ENCODE measurements at places on chromosomes 1 and 21.
A peak's percentile ranks its signal among the peaks of the same experiment; 100 is the strongest.

GRCh38 chr1:3208819-3209200, 139.8 kb downstream of the PRDM16 start:
- DNase-seq: no peak

GRCh38 chr1:159826441-159827101, at the start of gene SLAMF8:
SLAMF8 (plus strand) TSS chr1:159826873; CDS start chr1:159826899, 26 bp downstream.
- DNase-seq: no peak

GRCh38 chr1:111484391-111485026, 10.7 kb downstream of the C1orf162 start:
- no peak for DNase-seq

DNA sequence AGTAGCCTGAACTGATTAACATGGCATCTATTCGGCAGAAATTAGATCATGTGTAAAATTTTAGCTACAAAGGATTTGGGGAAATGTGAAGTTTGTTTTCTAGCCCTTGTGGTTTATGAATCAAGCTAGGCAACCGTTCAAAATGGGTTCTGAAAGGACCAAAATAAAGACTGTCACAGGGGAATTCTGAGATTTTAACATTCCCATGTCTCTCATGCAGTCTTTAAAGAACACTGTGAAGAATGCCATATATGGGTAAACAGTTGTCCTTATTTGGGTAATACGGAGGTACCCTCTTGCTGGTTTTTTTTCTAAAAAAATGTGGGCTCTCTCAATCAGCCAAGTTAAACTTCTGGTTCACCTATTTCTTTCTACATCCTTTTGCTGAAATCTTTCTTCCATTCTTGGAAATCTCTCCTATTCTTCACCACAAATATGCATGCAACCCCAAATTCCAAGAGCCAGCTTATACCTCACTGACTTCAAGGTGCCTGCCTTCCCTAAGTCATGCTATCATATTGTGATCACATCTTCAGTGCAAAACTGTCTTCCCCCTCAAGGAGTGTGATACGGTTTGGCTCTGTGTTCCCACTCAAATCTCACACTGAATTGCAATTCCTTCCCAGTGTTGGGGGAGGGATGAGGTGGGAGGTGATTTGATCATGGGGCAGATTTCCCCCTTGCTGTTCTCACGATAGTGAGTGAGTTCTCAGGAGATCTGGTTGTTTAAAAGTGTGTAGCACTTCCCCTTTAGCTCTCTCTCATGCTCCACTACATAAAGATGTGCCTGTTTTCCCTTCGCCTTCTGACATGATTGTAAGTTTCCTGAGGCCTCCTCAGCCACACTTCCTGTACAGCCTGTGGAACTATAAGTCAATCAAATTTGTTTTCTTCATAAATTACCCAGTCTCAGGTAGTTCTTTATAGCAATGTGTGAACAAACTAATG, 308.7 kb downstream of the TTLL7 start:
- DNase-seq: no peak

GRCh38 chr1:119721896-119722295, 10.2 kb downstream of the PHGDH start:
- no peak for DNase-seq

GRCh38 chr1:228500143-228500734, 13.1 kb downstream of the RNF187 start:
- no peak for DNase-seq

- DNase-seq: no peak
Observed at GRCh38 chr1:202144402-202145067, at the start of gene ARL8A. ARL8A (minus strand) TSS chr1:202144737; CDS start chr1:202144572, 165 bp downstream.

- DNase-seq: peak; percentile 63
Observed at GRCh38 chr1:209704584-209704983, at the start of gene HSD11B1. HSD11B1 (plus strand) TSS chr1:209704846; CDS start chr1:209704943, 97 bp downstream.

DNA sequence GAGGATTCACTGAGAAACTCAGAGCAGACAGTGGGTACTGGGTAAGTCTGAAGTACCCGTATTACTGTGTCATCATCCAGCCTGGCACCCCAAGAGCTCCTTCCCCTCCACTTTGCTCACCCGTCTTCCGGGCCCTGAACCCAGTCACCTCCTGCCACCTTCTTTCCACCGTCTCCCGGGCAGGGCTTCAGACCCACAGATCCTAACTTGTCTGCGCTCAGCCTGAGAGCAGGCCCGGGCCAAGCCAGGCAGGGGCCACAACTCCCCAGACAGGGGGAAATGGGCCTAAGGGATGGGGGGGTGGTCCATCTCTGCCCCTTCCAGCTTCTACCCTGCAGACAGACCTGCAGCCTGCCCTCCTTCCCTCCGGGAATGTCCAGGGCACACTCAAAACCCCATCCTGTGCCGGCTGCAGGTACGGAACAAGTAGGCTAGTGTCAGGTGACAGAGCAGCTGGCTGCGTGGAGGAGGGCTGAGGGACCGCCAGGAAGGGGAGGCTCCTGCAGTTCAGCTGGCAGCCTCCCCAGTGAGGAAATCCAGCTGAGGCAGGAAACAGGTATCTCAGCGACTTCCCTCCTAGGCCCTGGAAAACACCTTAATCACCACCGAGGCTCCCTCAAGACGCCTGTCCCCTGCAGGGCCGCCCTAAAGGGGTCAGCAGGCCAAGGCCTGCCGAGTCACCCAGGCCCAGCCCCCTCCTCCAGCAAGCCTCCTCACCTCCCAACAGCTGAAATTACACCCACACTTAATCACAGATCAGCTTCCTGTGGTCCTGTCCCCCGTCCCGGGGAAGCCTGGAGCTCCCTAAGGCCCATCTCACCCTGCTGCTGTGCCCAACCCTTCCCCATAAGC, 3.5 kb downstream of the HSPG2 start:
- DNase-seq: no peak

DNA sequence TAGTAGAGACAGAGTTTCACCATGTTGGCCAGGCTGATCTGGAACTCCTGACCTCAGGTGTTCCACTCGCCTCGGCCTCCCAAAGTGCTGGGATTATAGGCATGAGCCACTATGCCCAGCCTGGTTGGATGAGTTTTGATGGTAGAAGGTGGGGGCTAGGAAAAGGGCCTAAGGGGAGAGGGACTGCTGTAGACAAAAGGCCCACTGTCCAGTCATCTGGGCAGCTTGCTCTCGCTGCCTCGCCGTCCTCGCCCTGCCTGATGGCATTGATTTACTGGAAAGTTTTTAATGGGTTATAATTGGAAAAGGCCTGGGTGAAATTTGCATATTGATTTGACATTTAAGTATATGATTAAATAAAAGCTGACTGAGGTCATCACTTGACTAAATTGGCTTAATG, 175.1 kb upstream of the CSF3R start:
- no peak for DNase-seq

GRCh38 chr1:168766568-168766967, 37.6 kb upstream of the DPT start:
- no peak for DNase-seq

DNA sequence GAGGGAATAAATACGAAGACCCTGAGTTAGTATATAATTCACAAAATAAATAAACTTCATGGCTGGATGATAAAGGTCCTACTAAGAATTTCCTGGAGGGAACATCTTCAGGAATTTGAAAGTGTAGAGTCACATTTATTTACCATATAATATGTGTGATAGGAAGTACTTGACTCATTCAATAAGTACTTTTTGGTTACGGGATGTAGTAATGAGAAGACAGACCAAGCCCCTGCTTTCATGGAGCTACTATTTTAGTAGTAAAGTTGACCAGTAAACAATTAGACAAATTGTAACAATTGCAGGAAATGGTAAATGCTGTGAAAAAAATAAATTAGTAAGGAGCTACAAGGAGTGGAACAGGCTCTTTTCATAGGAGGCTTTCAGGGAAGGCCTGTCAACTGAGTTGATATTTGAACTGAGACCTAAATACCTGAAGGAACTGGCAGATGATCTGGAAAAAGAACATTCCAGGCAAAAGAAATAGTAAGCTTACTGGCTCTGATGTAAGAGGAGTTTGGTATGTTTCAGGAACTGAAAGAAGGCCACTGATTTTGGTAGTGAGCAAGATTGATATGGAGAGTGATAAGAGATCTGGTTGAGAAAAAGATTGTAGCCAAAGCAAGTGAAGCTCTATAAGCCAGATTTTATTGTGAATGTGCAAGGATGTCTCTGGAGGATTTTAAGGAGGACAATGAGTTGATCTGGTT, 36.2 kb downstream of the CAMSAP2 start:
- no peak for DNase-seq

- DNase-seq: no peak
Observed at GRCh38 chr1:109994654-109995053, 10.1 kb downstream of the AHCYL1 start.

- no peak for DNase-seq
Observed at GRCh38 chr1:74579425-74579824, 67.0 kb upstream of the LRRC53 start.

DNA sequence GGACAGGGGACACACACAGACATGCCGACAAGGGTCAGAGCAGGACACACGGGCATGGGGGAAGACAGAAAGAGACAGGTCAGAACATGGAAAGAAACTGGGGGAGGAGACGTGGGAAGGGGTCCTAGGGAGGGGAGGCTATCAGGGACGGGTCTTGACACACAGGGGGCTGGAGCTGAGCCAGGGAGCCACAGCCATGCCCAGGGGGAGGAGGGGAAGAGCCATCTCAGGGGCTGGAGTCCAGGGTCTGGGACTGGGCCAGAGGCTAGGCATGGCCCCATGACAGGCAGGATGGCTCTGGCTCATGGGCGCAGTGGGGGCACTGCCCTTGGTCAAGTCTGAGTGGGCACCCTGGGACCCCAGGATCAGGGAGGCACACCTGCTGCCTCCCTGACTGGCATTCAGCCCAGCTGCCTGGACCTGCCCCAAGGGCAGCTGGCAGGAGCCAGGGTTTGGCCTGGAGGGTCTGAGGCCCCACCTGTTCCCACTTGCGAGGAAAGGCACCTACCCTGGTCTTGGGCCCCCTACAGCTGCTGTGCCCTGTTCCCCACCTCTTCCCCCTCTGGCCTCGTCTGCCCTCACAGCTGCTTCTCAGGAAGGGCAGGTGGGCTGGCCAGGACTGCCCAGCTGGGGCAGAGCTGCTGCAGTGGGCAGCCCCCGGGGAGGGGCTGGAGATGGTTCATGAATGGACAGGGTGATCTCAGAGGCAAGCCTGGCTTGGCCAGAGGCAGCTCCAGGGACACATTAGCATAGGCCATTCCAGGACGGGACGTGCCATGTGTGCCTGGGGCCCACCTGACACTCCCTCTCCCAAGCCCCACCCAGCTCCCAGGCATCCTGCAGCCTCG, 42.9 kb downstream of the HSPG2 start:
- DNase-seq: no peak

- peak; percentile 48 for DNase-seq
Observed at GRCh38 chr1:179034720-179035119, 9.0 kb downstream of the FAM20B start.

DNA sequence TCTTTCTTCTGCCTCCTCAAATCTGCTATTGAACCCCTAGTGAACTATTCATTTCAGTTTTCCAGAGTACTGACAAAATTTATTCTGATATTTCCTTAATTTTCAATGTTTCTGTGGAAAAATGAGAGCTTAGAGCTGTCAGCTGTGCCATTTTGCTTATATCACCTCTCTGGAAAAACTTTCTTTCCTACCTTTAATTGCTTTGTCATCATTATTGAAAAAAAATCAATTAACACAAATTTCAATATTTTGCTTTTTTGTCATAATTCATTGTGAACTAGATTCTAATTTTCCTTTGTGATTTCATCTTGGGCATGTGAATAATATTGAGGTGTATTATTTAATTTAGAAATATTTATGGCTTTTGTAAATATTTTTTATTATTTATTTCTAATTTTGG, 126.5 kb downstream of the C1orf94 start:
- DNase-seq: no peak

DNA sequence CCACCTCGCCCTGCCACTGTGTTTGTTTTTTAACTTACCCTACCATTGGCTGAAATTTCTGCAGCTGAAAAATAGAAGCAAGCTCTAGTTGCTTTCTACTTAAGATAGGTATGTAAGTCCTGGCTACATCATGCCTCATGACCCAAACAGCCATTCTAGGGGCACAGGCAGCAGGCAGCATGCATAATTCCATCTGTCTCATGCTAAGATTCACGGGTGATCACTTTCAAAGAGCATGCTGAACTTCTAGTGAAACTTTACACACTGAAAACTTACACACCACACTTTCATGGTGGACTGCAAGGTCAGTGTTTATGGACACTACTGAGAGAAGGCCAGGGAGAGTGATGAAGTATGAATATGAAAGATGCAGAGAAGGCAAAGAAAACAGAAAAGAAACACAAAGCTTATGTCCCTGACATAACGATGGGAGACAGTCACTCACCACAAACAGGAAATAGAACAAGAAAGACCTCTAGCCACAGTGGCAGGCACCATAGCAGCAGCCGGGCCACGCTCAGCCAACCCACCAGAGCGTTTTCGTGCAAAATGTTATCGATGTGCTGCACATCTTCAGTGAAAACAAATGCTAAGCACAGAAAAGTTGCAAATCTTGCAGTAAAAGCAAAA, 102.3 kb upstream of the TIAM1 start:
- DNase-seq: no peak

DNA sequence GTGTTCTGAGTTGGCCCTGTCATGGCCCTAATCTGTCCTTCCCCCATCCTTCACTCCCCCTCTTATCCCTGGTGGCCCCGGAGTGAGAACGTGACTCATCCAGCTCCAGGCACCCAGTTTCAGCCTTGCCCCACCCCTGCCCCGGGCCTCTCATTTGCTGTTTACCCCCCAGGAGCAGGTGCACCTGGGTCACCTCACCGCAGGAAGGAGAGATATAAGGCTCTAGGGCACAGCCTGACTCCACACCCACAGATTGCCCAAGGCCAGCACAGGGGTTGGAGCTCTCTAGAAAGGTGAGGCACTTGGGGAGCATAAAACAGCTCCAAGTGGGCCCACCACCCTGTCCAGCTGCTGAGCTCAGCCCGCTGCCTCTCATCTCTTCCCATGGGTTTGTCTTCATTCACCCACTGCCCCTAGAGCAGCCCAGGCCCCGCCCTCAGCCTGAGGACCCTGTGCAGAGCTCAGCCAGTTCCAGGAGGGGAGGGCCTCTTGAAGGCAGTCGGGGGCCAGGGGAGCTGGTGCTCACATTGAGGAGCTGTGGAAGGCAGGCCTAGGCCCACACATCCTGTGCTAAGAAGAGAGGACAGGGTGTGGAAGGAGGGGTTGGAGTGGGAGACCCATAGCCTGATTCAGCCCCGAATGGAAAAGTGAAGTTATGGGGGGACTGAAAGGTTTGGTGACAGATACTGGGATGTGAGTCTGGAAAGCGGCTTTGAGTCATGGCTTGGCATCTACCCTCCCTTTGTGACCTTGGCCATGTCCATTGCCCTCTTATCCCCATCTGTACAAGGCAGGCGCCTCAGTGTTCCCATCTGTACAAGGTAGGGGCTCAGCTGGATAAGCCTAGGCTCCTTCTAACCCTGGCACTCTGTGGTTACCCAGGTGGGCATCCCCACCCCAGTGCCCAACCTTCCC, 16.1 kb upstream of the GPR37L1 start:
- no peak for DNase-seq

GRCh38 chr1:188240772-188241406, 1412.1 kb downstream of the PLA2G4A start:
- DNase-seq: no peak

- DNase-seq: no peak
Observed at GRCh38 chr1:59282951-59283350, 13.9 kb upstream of the FGGY start.

DNA sequence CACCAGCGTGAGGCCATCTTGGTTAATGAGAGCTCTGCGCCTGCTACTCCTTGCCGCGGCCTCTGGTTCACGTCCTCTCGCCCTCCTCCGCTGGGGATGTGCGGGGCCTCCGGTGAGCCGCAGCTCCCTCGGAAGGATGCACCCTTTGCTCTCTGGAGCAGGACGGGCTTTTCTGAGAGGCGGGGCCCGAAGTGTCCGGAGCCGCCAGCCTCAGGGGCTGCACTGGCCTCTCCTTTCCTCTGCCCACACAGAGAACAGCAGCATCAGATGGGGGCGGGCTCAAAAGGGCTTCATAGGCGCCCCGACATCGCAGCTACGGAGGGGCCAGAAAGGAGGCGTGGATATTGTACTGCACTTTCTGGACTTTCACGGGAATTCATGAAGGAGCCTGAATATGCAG, 284.7 kb downstream of the CAMTA1 start:
- no peak for DNase-seq

Data from non-pigmented ciliary epithelial cell (primary cell).